ENCODE measurements at places on chromosomes 7 and 10.
A peak's percentile ranks its signal among the peaks of the same experiment; 100 is the strongest.

DNA sequence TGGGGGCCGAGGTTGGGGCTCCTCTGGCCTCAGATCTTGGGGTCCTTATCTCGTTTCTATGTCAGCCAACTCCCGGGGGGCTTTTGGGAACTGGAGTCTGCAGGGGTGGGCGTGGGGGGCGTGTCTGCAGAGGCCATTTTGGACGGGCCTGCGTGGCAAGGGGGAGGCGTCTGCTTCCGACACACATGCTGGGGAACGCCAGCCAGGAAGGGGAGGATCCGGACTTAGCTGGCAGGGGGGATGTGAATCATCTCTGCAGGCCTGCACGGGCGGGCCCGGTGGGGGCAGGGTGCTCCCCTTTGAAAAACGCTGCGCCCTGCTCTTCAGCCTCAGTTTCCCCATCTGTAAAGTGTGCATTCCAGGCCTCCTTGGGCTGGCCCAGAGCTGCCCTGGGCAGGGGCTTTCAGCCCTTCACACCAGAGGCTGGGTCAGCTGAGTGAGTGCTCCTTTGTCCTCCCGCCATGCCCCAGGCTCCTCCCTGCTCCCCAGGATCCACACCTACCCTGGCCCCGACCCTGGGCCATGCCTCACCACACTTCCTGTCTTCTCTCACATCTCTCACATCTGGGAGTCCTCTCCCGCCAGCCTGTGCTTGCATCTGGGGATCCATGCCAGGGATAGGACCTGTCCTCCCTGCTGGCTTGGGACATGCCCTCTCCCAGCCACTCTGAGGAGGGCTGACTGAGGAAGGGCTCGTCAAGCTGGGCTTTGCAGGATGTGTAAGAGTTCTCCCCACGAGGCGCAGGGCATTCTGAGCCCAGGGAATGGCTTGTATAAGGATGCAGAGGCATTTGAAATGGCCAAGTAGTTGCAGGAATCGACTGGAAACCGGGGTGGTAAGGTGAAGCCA is 172.6 kb upstream of the TNRC18 start:
- DNase-seq = no peak

- no peak for DNase-seq
Measured at GRCh38 chr7:158740013-158740656, 35.5 kb upstream of the NCAPG2 start.

GRCh38 chr10:71397296-71398212 is 834 bp downstream of the CDH23 start:
- DNase-seq = no peak

GRCh38 chr10:78960316-78960800 is 108.4 kb upstream of the ZMIZ1 start:
- no peak for DNase-seq

DNA sequence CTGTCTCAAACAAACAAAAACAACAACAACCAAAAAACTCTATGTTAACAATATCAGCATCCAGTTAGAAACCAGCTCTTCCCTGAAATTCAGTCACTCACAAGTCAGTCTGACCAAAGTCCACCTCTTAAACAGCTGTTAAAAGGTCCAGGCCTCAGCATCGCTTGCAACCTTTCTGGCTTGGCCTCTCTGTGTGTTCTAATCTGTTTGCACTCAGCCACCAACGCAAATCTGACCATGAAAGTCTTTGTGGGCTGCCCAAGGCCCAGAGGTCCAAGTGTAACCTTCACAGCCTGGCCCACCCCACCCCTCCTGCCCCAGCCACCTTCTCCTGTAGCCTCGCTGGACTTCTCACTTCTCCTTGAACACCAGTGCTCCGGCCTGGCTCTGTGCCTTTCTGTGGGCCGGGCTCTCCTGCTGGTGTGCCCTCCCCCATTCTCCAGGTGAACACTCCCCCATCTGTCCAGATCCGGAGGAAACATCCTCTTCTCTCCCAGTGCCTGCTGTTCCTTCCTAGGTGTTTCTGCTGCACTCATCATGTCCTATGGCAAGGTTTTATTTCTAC is 72.2 kb upstream of the EFCAB10 start:
- DNase-seq = no peak

- DNase-seq = no peak
Measured at GRCh38 chr7:24025094-24025493, 258.9 kb upstream of the NPY start.

DNA sequence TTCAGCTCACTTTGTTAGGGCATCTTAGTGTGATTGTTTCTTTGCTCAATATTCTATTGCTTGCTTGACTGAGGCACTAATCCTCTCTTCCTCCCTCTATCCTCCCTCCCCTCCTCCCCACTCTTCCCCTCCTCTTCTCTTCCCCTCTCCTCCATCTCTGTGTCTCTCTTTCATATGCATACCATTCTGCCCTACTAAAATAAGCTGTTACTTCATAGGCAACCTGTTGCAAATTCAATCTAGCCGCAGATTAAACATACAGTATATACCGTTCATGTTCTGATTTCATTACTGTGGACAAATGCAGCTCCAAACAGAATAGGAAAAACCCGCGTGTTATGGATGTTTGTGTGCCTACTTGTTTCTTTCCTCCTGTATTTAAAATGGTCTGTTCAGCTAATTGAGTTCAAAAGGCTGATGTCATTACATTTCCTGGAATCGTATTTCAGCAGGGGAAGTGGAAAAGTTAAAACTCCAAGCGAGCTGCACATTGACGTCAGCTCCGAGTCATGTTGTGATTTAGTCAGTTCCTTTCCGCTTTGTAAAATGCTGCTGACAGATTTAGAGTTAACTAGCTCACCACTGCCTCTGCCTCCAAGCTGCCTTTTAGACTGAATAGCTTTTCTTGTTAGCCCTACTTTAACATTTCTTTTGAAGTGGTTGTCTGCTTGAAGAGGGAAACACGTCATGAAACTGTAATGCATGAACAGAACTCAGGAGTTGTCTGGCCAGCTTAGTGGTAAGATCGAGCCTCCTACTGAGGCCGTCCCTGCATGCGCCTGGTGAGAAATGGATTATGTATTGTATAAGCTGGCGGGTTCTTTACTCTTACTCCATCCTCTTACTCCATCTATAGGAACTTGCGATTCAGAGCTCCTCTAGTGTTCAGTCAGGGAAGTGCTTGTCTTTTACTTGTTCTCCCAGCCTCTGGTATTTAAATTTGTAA is 69.0 kb downstream of the CREM start:
- peak; percentile 39 for DNase-seq

DNA sequence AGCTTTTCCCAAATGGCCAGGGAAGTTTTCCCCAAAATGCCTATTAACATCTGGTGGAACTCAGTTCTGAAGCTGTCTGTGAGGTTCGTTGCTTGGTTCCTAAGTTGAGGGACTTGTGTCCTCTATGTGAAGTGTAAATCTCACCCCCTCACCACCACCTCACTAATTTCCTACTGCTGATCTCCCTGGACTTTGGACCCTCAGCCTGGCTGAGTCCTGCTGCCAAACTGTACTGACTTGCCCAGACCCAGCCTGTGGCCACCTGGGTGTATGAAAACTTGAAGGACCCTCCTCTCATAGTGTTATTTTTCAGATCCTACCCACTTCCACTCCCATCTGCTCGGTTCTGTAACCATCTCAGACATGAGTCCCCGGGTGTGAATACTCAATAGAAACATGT is 94.9 kb downstream of the MET start:
- DNase-seq = no peak

- no peak for DNase-seq
Measured at GRCh38 chr7:600149-601035, 80.7 kb upstream of the PDGFA start.

- no peak for DNase-seq
Measured at GRCh38 chr10:77506517-77507200, 130.9 kb downstream of the KCNMA1 start.

DNA sequence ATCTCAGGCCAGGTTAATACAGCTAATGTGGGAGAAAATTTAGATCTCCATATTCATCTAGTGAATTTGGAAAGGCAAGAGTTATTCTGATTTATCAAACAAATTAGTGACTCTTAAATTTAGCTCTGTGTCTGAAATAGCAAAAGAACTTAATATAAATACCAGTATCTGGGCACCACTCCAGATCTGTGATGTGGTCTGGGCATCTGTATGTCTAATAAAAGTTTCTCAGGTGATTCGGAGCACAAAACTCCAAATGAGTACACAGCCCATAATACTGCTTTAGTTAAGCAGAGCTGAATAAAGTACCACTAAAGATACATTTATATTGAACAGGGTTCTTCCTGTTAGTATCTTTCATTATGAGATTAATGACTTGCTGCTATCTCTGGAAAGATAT is 261.4 kb downstream of the BAMBI start:
- DNase-seq = no peak

DNA sequence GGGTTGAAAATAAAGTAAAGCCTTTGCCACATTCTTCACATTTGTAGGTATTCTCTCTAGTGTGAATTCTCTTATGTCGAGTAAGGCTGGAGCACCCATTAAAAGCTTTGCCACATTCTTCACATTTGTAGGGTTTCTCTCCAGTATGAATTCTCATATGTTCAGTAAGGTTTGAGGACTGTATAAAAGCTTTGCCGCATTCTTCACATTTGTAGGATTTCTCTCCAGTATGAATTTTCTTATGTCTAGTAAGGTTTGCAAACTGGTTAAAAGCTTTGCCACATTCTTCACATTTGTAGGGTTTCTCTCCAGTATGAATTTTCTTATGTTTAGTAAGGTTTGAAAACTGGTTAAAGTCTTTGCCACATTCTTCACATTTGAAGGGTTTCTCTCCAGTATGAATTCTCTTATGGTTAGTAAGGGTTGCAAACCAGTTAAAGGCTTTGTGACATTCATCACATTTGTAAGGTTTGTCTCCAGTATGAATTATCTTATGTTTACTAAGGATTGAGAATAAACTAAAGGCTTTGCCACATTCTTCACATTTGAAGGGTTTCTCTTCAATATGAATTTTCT is 41.4 kb downstream of the ZNF680 start:
- no peak for DNase-seq

GRCh38 chr7:27204851-27205322 is 5.0 kb upstream of the HOXA13 start:
- no peak for DNase-seq

DNA sequence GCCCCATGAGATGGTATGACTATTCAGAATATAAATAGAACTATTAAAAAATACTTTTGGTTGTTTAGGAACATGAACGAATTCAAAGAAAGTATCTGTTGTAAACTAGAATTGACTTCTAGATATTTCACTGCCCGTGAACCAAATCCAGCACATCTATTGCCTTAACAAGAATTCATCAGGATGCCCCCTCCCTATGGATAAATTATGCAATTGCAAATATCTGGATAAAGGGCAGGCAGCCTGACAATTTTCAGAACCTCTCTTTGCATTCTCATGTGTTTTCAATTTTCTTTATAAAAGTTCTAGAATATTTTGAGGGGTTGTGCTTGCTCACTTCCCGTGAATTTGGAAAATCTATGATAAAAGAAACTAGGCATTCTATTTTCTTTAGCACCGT is 822.1 kb upstream of the SORCS1 start:
- DNase-seq = no peak

- no peak for DNase-seq
Measured at GRCh38 chr10:91925022-91925320, 1.4 kb downstream of the BTAF1 start.

DNA sequence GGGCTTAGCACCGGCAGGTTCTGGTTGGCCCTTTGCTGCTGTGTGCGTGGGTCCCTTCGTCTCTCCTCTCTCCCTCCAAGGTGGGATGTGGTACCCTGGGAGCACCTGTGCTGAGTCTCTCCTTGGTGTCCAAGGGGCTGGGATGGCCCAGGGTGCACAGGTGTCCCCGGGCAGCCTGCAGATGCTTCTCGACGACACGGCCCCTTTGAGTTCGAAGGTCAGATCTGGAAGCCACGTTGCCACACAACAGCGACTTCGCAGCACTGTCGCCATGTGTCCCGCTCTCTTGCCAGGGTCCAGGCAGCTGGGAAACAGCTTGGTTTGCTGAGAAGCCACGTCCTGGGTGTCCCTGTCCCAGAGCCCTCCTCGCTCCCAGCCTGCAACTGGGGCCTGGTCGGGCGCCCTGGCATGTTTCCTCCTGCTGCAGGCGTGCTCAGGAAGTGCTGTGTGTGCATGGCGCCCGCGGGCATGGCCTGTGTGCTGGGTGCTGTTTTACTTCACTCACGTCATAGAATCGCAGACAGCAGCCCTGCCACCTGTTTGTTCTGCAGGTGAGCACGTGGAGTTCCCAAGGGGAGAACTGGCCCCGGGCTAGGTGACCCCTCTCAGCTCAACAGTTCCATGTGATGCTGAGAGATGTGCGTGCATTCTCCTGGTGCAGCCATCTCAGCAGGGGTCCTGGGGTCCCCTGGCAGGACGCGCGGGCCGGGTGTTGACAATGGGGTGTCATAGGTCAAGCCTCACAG is 70.9 kb downstream of the DNAJB6 start:
- no peak for DNase-seq

- no peak for DNase-seq
Measured at GRCh38 chr7:4067874-4068273, 614.2 kb upstream of the FOXK1 start.

- no peak for DNase-seq
Measured at GRCh38 chr10:83612050-83612449, 527.3 kb upstream of the GHITM start.

GRCh38 chr10:111821871-111822270 is 361.7 kb downstream of the GPAM start:
- DNase-seq = no peak

DNA sequence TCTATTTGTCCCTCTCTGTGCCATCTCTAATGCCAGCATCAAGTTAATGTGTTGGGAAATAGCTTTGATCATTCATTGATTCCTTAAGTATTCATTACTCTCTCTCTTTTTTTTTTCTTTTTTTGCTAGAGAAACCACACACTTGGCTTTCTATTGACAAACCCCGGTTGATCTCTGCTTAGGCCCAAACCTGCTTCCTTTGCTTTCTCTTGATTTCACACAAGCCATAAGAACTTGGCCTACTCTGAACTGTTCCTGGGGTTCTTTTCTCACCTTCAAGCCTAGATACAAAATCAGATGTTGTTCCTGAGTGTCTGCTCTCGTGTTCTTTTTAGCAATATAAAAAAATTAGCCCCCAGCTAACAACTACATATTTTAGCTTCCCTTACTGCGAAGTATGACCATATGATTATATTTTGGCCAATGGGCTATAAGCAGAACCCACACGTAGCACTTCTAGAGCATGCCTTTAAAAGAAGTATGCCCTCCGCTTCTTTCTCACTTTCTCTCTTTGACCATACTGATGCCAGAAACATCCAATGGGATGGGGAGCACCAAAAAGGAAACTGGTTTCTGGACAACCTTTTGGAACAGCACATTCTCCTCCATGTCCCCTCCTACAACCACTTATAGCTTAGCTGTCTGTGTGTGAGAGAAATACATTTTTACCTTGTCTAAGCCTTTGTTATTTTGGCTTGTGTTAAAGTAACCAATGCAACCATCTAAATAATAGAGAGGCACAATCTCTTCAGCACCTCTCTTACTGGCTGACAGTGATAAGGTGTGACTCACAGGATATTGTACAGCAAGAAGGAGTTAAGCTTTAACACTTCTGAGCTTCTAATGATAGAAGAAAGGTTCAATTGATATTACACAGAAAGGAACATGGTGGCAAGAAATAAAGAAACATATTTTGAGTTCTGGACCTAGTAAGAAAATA is 96.6 kb upstream of the LRRN3 start:
- no peak for DNase-seq
